Hematopoietic multipotent progenitor cell treated with erythropoietin and hydrocortisone succinate and interleukin-3 and kit ligand, for 6 days (in vitro differentiated cells): ENCODE measurements at places on chromosomes 6 and 20.

- DNase-seq: no peak
Measured at GRCh38 chr6:35573495-35574110, 60.9 kb upstream of the TULP1 start.

- DNase-seq: no peak
Measured at GRCh38 chr6:136639702-136640101, 89.5 kb upstream of the MAP7 start.

- no peak for DNase-seq
Measured at GRCh38 chr6:170160628-170161611, 130.0 kb downstream of the DLL1 start.

DNA sequence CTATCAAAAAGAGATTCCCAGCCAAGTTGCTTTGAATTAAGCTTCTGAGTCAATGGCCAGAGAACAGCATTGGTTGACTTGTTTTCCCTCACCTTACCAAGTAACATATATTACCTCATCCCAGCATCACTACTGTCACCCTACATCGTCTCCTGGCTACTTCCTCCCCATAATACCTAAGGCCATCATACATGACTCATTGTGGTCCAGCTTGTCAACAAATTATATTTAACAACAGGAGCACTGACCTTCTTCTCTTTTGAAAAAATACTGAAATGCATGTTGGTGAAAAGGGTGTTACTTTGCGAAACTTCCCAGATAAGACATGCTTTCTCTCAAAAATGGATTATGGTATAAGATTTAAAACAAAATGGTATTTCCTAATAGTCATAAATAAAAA lies 106.9 kb downstream of the TBX18 start:
- DNase-seq: no peak

DNA sequence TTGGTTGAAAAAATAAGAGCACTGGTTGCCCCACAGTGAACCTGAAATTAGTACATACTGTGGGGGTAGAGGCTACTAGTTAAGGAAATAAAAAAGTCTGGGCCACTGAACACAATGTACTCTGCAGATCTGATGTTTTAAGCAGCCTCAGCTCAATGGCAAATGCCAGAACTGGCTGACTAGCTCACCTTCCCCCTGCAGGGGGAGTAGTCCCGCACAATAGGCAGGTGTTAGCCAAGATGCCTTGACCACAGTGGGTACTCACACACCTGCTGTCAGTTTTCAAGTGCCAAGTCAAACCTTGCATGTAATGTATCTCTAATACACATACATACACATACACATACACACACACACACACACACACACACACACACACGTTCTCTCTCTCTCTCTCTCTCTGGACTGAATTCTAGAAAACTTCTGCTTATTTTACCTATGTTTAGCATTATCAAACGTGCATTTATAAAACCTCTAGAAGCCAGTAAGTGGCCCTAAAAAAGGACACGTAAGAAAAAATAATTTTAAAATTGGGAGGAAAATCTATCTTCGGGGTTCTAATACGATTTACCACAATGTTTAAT lies 36.1 kb downstream of the GMDS start:
- peak; percentile 66 for DNase-seq

GRCh38 chr6:79656134-79656533 lies 25.0 kb downstream of the SH3BGRL2 start:
- no peak for DNase-seq

GRCh38 chr6:121334299-121335086 lies at the start of gene TBC1D32:
TSS of gene TBC1D32 (minus strand) at chr6:121334480. CDS start at chr6:121334430, 50 bp downstream.
- peak; percentile 89 for DNase-seq

DNA sequence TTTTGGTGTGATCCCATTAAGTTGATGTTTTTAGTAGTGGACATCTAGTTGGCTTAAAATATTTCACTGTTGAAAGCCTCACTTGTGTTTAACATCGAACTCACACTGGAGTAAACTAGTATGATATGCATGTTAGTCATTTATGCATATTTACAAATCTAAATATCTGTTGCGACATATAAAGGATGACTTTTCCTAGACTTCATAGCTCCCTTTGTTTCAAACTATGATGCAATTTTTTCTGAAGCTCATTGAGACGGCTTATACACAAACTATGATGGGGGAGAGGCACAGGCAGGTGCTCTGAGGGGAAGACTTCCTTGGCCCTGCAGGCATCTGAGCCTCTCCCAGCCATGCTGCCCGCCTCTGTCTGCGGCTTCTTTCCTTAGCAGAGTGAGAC lies 11.8 kb upstream of the FOXC1 start:
- no peak for DNase-seq
